ENCODE measurements at places on chromosomes 7 and 10.

- DNase-seq: no peak
Observed at GRCh38 chr10:52807803-52808202, 35.2 kb upstream of the MBL2 start.

- peak; percentile 30 for DNase-seq
Observed at GRCh38 chr7:83957333-83957732, 237.3 kb downstream of the SEMA3A start.

DNA sequence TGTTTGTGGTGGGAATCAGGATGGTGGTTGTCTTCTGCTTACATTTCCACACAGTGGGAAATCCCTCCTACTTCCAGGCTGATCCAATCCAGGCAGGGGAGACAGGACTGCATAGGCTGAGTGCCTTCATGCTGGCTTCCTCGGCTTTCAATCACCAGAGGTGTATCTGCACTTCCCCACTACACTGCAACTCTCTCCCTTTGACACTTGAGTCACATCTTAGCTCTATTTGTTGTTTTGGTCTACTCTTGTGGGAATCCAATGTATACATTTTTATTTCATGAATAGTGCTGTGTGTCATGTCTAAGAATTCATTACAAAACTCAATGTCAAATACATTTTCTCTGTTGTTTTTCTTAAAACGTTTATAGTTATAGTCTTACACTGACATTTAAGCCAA, 735.6 kb downstream of the XPNPEP1 start:
- no peak for DNase-seq

DNA sequence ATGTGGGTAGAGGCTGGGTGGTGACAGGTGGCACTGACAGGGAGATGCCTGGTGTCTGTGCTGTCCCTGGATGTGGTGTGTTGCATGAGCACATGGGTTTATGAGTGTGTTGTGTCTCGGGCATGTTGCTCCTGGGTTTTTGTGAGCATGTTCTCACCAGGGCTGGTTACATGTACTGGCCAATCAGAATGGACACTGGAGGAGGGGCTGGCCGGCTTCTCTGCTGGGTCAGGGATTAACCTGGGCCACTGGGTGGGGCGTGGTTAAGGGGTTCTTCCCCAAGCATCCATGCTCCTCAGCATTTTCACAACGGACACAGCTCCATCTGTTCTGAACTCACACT, 20.8 kb upstream of the VOPP1 start:
- no peak for DNase-seq

DNA sequence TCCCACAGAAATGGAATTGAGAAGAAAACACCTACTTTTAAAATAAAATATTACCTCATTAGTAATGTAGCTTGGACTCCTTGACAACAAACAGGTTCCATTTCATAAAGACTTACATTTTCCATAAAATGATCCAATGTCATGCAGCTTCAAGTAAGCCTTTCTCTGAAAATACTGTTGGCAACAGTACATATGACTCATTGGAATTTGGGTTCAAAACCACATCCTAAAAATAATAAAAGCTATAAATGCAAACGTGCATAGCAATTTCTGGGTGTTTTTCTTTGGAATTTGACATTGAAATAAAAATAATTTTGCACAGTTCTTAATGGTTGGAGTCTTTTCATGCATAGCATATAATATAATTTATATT, 47.9 kb downstream of the FHIP2A start:
- peak; percentile 73 for DNase-seq

GRCh38 chr10:43217563-43218205, 49.2 kb downstream of the RASGEF1A start:
- DNase-seq: no peak

GRCh38 chr7:75662579-75663301, 76.0 kb downstream of the HIP1 start:
- DNase-seq: no peak

DNA sequence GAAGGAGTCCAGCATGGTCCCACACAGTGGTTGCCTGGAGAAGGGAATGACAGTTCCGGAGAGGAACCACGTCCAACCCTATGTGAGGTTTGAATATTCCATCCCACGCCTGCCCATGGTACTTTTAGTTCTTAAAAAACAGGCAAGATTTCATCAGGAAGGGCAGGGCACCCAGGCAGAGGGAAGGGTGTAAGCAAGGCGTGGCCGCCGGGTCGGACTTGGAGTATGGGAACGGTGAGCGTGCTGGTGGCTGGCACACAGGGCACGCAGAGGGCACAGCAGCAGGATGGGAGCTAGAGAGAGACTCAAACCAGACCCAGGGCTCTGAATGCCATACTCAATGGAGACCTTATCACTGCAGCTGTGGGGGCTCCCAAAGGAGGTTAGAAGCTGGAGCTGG, 34.3 kb downstream of the FAM53B start:
- peak; percentile 81 for DNase-seq

- no peak for DNase-seq
Observed at GRCh38 chr7:28088901-28089714, 91.5 kb downstream of the JAZF1 start.

GRCh38 chr7:103447073-103447960, 1.3 kb upstream of the SLC26A5 start:
- peak; percentile 65 for DNase-seq

GRCh38 chr7:93447509-93447908, 127.0 kb downstream of the CALCR start:
- DNase-seq: no peak

GRCh38 chr7:109003742-109004141, 434.1 kb downstream of the DNAJB9 start:
- no peak for DNase-seq

DNA sequence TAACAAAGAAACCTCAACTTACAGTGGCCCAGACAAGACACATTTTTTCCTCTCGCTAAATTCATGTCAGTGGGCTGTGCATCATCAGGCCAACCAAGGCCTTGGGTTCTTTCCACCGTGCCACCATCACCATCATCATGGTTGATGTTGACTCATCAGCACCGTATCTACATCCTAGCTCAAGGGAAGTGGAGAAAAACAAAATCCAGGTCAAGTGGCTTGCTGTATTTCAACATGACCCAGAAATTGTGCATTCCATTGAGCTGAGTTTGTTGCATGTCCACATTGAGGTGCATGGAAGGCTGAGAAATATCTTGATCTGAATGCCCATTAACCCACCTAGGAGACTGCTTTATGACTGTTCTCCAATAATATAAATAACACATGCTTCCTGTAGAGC, 312.4 kb upstream of the CDC14C start:
- DNase-seq: no peak

DNA sequence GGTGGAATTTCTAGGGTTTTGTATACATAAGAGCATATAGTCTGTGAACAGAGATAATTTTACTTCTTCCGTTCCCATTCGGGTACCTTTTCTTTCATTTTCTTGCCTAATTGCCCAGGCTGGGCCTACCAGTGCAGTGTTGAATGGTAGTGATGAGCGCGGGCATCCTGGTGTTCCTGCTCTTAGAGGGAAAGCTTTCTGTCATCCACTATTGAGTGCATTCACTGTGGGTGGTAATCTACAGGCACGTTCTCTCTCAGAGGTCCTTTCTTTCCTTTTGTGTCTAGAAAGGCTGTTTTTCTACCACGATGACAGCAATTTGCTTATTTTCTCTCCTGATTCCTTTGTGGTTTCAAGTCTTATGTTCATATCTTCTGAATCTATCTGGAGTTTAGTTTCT, 65.0 kb downstream of the INPP5A start:
- no peak for DNase-seq

- no peak for DNase-seq
Observed at GRCh38 chr10:71292624-71293445, 26.2 kb upstream of the SLC29A3 start.

- DNase-seq: no peak
Observed at GRCh38 chr10:107502229-107502985, 337.9 kb upstream of the SORCS1 start.

GRCh38 chr10:59027975-59028655, 148.3 kb upstream of the PHYHIPL start:
- peak; percentile 34 for DNase-seq

GRCh38 chr10:12635127-12635541, 285.8 kb downstream of the CAMK1D start:
- no peak for DNase-seq

GRCh38 chr10:15168291-15168785, at the start of gene NMT2:
Gene NMT2 (minus strand): TSS chr10:15168693. CDS start chr10:15168612, 81 bp downstream.
- no peak for DNase-seq

- DNase-seq: no peak
Observed at GRCh38 chr10:70270952-70271351, 12.9 kb downstream of the NPFFR1 start.

GRCh38 chr7:93392984-93393383, 160.8 kb downstream of the VPS50 start:
- no peak for DNase-seq

DNA sequence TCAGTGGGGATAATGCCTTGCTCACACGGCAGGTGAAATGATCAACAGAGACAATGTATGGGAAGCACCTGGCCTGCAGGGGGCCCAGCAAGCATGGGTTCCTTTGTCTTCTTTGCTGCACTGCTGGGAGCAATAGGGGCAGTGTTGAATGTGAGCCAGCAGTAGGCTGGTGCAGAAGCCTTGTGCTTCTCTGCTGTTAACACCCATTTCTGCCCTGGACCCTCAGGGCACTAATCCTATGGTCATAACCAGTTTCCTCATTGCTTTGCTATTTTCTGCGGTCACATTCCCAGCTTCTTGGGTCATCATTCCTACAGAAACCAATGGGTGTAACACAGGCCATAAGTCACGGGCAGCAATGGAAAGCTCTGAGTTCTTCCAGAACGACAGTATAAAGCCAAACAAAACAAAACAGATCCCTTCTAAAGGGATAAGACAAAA, 10.9 kb upstream of the LGI1 start:
- peak; percentile 96 for DNase-seq

- no peak for DNase-seq
Observed at GRCh38 chr10:49837685-49838084, 75.6 kb upstream of the OGDHL start.

GRCh38 chr10:84333864-84334451, 5.6 kb downstream of the CCSER2 start:
- peak; percentile 26 for DNase-seq

DNA sequence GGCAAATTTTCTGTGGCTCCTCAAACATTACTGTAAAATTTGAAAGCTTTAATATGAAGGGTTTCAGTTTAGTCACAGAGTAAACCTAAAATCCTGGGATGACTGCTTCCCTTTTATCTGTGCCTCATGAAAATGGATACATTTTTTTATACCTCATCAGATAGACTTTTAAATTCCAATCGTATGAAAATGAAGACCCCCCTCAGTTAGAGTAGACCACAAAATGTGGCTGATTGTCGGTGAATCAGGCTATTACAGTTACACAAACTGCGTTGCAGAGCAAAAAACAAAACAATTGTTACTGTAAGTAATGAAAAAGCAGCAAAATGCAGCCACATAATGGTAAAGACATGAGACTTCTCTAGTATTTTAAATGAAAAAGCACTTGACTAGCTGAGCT, 296.2 kb downstream of the CNTNAP2 start:
- DNase-seq: no peak

GRCh38 chr7:154902600-154903082, 100.3 kb downstream of the PAXIP1 start:
- DNase-seq: no peak

DNA sequence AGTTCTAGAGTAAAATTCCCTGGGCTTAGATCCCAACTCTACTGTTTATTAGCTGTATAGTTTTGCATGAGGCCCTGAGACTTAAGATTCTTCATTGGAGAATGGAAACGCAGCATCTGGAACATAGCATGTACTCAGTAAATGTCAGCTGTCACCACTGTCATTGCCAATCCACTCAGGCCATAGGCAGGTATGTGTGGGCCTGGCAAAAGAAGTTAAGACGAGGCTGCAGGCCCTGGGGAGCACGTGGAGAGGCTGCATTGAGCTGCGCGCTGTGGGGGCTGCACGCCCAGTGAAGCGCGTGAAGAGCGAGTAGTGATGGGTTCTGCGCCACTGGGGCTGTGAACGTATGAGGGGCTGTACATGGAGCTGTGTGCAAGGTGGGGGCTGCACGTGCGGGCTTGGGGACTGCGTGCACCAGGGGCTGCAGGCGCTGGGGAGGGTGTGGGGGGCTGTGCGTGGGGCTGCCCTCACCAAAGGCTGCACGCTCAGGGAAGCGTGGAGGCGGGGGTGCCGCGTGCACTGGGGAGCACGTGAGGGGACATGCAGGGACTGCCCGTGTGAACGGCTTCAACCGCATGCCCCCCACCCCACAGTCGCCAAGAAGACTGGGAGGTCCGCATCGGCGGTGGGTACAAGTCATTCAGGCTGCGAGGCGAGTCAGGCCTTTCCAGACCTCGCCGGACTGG, 85.5 kb downstream of the PRR15 start:
- DNase-seq: no peak

GRCh38 chr7:29400437-29400836, 163.2 kb upstream of the PRR15 start:
- DNase-seq: no peak

DNA sequence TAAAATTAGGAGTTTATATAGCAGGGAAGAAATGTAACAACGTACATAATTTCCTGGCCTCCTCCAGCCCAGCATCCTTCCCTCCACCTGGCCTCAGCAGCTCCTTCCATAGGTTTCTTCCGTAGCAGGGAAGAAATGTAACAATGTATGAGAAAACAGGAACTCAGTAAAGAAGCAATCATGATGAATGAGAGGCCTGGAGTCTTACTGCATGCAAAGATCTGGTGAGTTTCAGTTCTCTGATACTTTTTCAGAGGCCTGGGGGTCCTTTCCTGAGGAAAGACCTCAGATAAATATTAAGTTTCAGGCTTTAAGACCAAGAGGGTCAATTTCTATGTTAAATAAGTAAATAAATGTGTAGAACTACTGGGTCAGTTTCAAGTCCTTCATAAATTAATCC, 155.7 kb upstream of the C7orf33 start:
- DNase-seq: no peak
